Activated CD4-positive, alpha-beta memory T cell treated with anti-CD3 and anti-CD28 coated beads for 36 hours (primary cell): ENCODE measurements at places on chromosomes 7 and 10. TPM values are rescaled to one million over a fixed set of nuclear protein-coding genes. Genes with fewer than 3 reads are reported as not detected.

The ZNF365 gene
- 1.4 TPM for total RNA-seq

DNA sequence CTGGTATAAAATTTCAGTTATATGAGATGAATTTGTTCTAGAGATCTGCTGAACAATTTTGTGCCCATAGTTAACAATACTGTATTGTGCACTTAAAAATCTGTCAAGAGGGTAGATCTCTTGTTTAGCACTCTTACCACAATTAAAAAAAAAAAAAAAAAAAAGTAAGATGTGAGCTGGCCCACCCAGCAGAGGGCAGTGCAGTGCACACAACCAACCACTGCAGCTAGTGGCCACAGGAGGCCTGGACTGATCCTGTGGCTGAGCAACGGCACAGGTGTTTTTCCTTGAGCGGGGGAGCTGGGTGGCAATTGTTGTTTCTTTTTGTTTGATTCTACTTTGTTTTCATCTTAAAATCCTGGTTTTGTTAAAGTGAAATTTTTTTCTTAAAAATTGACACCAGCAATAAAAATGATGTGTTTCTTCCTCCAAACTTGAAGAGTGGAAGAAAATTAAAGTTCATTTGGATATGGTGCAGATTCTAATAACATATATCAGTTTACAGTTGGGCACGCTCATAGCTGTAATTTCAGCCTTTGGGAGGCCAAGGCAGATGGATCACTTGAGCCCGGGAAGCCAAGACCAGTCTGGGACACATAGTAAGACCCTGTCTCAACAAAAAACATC lies 171.1 kb upstream of the TBX20 start:
- H3K27me3 ChIP-seq: peaks cover 7% of the 10 kb centered on the region
- H3K4me3 ChIP-seq: no peak overlapping the region
- H3K27ac ChIP-seq: no peak overlapping the region
- no peaks in the 10 kb centered on the region for H3K36me3 ChIP-seq

DNA sequence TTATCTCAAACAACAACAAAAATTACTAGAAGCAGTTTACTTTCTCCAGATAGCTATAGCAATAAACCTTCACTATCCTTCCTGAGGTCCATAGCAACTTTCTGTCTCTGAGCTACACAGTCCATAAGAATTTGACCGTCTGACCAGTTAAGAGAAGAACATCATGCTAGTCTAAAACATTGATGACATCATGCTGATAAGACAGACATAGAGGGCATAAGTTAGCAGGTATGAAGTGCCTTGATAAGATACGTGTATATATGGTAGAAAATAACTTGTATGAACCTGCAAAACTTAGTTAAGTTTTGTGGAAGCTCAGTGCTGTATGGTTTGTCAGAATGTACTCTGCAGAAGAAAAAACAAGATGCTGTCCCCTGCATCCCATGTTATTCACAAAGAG lies 353.0 kb downstream of the GRID1 start:
- no peak overlapping the region for H3K27ac ChIP-seq
- peaks cover 4% of the 10 kb centered on the region for H3K4me1 ChIP-seq
- H3K4me3 ChIP-seq: no peak overlapping the region
- DNase-seq: no peak

- H3K36me3 ChIP-seq: no peaks in the 10 kb centered on the region
- no peaks in the 10 kb centered on the region for H3K4me1 ChIP-seq
- H3K27me3 ChIP-seq: peaks cover 21% of the 10 kb centered on the region
- H3K4me3 ChIP-seq: no peak overlapping the region
These were observed 8.2 kb downstream of the EGFR start for GRCh38 chr7:55026867-55027490.

DNA sequence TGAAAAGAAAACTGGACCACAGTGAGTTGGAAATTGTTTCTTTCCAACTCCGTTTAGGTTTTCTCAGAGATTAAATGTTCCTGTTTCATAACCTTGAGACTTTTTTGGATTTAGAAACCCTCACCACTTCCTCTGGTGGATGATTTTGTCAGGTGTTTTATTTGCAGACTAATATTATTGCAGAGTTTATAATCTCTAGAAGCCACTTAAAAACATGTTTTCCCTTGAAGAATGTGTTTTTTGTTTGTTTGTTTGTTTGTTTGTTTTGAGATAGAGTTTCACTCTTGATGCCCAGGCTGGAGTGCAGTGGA lies 520 bp upstream of the MICU1 start:
- peaks cover 10% of the 10 kb centered on the region for H3K4me1 ChIP-seq
- peak overlapping the region; percentile 86 for H3K27ac ChIP-seq
- H3K4me3 ChIP-seq: peak overlapping the region; percentile 97
